Left ventricle myocardium superior (tissue), 1 donor: ENCODE measurements at places on chromosomes 4 and X.

DNA sequence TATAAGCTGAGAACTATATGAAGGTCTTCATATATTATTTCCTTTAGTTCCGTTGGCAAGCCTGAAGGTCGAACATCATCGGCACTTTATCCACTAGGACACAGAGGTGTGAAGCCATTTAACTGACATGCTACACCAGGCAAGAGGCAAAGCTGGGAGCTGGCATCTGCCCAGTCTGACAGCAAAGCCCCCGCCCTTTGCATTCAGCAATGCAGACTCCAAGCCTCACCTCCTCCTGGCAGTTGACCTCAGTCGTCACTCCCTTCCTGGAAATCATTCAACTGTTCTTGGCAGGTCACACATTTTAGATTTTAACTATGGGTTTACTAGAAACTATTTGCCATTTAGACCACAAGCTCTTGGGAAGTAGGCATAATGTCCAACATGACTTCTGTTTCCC, 135.8 kb upstream of the FRG1 start:
- peak; percentile 69 for DNase-seq

- DNase-seq = no peak
Measured at GRCh38 chr4:181365671-181366070, 877.5 kb upstream of the TENM3 start.

DNA sequence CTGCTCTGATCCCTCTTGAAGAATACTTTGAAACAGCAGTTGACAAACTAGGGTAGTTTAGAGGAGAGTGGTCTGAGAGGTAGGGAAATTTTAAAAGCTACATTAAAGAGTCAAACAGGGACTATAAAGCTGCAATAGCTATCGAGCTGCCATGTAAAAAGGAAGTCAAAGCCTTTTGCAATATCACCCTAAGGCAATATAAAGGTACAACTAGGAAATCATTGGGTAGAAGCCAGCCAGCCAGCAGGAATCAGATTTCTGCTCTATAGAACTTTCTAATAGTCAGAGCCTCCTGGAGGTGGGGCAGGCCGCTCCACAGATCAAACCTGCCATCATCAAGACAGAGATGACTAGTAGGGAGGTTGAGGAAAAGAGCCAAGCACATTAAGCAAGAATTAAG, 15.2 kb upstream of the PHOX2B start:
- DNase-seq = no peak

DNA sequence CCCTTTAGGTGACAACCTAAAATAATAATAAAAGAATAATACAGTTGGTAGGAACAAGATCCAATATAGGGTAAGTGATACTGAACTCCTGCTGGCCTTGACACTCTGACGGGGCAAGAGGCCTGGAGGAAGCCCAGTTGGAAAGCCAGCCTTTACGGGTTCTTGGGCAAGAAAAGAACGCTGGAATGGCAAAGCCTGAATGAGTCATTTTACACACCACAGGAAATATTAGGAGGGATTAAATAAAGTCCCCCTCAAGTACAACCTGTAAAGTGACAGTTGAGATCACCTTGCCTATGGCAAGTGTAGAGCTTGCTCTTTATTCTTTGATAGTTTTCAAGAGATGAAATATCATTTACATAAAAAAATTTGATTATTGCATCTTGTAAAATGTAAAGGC, 244.5 kb upstream of the TLL1 start:
- DNase-seq = no peak

- DNase-seq = no peak
Measured at GRCh38 chrX:107571296-107571998, 56.9 kb upstream of the PRPS1 start.

- DNase-seq = no peak
Measured at GRCh38 chrX:17359500-17359899, 15.5 kb upstream of the NHS start.

DNA sequence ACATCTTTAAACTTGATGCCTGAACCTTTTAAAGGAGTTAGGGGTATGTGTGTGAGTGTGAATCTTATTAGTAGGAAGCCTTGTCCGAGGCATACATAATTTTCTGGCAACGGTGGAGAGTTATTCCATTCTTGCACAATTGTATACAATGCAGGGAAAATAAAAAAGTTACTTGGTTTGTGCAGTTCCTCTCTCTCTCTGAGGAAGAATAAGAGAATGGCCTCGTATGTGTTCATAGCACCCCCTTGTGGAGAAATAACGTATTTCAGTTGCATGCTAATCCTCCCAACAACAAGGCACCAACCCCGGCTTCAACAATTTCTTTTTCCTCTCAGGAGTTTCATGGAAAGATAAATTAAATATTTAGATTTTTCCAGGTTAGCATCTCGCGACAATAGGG, 33.7 kb upstream of the FGF13 start:
- no peak for DNase-seq

GRCh38 chr4:48483006-48483776, at the start of gene SLC10A4:
TSS of gene SLC10A4 (plus strand) at chr4:48483343. CDS start at chr4:48483562, 219 bp downstream.
- DNase-seq = no peak

DNA sequence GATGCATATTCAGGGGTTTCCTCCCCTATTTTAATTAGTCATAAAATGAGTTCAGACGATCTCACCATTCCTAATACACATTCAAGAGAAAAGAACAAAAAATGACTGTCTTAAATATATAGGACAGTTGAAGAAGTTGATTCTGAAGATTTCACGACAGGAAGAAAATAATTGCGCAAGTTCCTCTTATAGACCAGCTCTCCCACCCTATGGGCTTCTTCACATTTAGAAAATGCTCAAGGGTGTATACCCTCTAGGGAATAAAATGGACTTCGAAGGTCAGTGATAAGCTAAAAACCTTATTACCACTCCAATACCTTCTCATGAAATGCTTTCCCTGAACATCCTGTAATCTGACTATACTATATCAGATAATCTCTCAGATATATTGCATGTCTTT, 149.2 kb upstream of the TEX13C start:
- DNase-seq = no peak

- DNase-seq = no peak
Measured at GRCh38 chr4:159070742-159071141, 32.1 kb upstream of the RAPGEF2 start.

- DNase-seq = no peak
Measured at GRCh38 chr4:83723609-83724008, 187.7 kb downstream of the GPAT3 start.

GRCh38 chrX:48835524-48836329, at the start of gene PCSK1N:
TSS of gene PCSK1N (minus strand) at chrX:48835610. CDS start at chrX:48835532, 78 bp downstream.
- DNase-seq = no peak

- DNase-seq = no peak
Measured at GRCh38 chr4:98779088-98779487, 120.7 kb upstream of the TSPAN5 start.

DNA sequence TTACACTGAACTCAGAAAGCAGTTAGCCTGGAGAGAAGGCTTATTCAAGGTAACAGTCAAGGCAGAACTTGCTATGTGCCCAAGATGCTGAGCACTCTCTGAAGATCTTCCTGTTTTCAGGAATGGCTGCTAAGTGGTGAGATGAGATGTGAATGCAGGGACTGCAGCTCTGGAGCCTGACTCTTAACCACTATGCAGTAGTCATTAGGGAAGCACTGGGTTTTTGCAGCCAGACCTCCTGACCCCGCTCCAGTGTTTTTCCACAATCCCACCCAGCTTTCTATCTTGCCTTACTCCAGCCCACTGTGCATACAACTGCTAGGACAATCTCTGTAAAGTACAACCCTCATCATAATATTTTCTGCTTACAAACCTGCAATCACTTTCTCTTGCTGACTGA, 95.2 kb upstream of the LNX1 start:
- DNase-seq = no peak

DNA sequence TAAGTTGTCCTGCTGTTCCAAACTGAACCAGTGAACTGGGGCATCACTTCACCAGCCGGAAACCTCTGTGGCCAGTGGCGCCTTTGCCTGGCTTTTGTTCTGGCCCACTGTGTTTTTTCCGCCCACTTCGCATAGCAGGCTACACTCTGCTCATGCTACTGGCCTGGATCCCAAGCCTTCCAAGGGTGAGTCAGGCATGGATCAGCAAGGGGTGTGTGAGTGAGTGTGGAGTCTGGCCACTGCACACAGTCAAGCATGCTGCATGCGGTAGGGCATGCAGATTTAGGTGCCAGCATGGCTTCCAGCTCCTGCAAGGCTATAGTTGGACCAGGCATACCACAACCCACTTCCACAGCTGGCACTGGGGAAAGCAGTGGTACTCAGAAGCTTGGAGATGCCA, 1967.9 kb downstream of the C4orf33 start:
- no peak for DNase-seq

DNA sequence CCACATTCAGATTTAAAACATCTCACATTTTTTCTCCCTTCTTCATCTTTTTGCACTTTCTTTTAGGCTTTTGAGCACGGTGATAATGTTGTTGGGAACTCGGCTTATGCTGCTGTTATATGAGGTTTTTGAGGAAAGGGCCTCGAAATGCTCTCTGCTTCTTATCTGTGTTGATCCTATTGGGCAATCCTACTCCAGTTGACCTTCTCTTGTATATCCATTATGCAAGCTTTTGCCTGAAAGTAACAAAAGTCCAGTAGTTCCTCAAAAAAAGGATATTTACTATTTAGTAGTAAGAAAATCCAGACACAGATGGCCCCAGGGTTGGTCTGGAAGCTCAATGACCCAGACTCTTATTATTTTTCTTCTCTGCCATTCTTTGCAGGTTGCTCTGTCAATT, 57.7 kb upstream of the SPANXB1 start:
- DNase-seq = no peak

- no peak for DNase-seq
Measured at GRCh38 chrX:154063234-154063633, 34.3 kb downstream of the MECP2 start.

GRCh38 chr4:1200425-1201035, 28.1 kb upstream of the SPON2 start:
- DNase-seq = peak; percentile 76

- DNase-seq = no peak
Measured at GRCh38 chr4:170729236-170729635, 639.5 kb upstream of the AADAT start.

GRCh38 chr4:48546336-48546735, 56.3 kb downstream of the ZAR1 start:
- DNase-seq = no peak
